ENCODE measurements at places on chromosomes 3 and 15.

DNA sequence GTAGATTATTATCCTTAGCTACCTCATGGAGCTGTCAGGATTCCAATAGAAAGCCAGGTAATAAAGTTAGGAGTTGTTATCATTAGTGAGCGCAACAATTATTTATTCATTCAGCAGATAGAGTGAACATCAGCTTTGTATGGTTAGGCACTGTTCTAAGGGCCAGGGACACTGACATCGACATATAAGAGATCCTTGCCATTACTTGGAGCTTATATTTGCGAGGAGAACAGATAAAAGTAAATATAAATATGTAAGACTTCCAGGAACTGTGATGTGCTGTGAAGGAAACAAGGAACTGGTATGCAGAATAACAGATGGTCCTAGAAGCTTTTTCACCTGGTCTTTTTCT lies 473 bp downstream of the LSM3 start:
- H3K36me3 ChIP-seq, result peaks cover 22% of the 10 kb centered on the region
- H3K27ac ChIP-seq, result peak overlapping the region; percentile 100
- H3K27me3 ChIP-seq, result no peaks in the 10 kb centered on the region
- no peak for DNase-seq

DNA sequence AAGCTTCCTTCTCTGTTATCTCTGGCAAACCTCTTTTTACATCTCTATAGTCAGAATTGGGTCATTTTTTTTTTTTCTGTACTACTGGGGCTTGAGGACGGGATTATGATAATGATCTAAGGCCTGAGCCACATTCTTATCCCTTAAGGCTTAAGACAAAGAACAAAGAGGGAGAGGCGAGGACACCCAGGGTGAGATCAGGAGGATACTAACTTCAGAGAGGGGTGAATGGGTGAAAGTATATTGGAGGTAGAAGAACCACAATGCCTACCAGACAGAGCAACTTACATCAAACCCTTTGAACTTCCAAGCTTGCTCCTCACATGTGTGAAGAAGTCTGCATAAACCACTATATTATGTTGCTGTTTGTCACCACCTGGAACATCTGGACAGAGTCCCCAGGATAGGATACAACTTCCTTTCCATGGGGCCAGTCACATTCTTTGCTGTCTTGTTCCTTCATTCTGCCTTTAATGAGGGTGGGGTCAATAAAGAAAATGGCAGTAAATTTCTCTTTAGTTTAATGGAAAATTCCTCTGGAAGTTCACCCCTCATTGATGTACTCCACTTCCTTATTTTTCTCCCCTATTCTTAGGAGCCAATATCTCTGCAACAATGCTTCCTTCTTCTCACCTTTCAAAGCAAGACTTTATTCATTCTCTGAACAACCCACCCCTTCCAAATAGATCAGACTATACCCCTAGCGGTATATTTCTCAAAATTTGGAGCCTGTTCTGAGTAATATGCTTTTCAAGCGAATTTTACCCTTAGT lies 9.1 kb upstream of the PDCD6IP start:
- H3K36me3 ChIP-seq, result no peaks in the 10 kb centered on the region
- no peaks in the 10 kb centered on the region for H3K27me3 ChIP-seq
- DNase-seq, result no peak
- H3K4me3 ChIP-seq, result no peak overlapping the region
- no peak overlapping the region for H3K27ac ChIP-seq
- peaks cover 11% of the 10 kb centered on the region for H3K4me1 ChIP-seq

DNA sequence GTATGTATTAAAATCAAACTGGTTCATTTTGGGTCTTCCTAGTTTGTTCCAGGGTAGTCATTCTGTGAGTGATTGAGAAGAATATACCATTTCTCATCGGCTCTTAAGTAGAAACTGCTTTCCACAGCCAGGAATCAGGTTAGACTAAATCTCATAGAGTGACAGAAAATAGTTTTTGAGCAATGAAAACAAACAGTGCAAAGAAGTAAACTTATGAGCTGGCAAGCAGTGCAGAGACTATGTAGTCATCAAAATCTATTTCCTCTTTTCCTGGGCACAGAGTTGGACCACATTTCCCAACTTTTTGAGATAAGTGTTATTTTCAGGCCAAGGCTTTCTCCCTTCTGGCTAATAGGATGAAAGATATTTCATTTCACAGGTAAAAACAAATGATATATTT lies 66.5 kb downstream of the UBE3A start:
- no peak overlapping the region for H3K27ac ChIP-seq
- peaks cover 32% of the 10 kb centered on the region for H3K36me3 ChIP-seq
- peaks cover 1% of the 10 kb centered on the region for H3K4me1 ChIP-seq

DNA sequence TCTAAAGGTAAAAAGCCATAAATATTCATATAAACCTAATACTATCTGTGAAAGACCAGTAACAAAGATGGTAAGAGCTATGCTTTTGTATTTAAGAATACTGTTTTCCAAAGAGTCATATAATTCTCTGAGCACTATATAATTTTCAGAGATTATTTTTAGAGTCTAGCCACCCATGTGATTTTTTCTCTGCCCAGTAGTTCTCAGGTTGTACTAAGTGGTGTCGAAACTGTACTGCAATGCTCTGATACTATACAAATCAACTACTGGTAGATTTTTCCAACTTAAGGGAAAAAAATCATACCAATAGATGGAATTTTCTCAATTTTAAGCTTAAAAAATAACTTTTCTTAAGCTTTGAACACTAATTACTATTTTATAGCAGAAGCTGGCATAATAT lies 104.8 kb downstream of the MYO5A start:
- DNase-seq, result no peak
- H3K4me3 ChIP-seq, result no peak overlapping the region
- peaks cover 19% of the 10 kb centered on the region for H3K36me3 ChIP-seq
- no peak overlapping the region for H3K27ac ChIP-seq
- H3K4me1 ChIP-seq, result peaks cover 23% of the 10 kb centered on the region
- H3K27me3 ChIP-seq, result no peaks in the 10 kb centered on the region

GRCh38 chr3:13208706-13209633 lies 135.7 kb upstream of the IQSEC1 start:
- no peak overlapping the region for H3K4me3 ChIP-seq
- peaks cover 9% of the 10 kb centered on the region for H3K4me1 ChIP-seq
- H3K27me3 ChIP-seq, result peaks cover 55% of the 10 kb centered on the region
- H3K27ac ChIP-seq, result no peak overlapping the region

- no peak overlapping the region for H3K27ac ChIP-seq
- DNase-seq, result no peak
- no peaks in the 10 kb centered on the region for H3K4me1 ChIP-seq
- H3K36me3 ChIP-seq, result no peaks in the 10 kb centered on the region
- peaks cover 4% of the 10 kb centered on the region for H3K27me3 ChIP-seq
Observed at GRCh38 chr15:62447742-62448141, 282.7 kb upstream of the C2CD4B start.

DNA sequence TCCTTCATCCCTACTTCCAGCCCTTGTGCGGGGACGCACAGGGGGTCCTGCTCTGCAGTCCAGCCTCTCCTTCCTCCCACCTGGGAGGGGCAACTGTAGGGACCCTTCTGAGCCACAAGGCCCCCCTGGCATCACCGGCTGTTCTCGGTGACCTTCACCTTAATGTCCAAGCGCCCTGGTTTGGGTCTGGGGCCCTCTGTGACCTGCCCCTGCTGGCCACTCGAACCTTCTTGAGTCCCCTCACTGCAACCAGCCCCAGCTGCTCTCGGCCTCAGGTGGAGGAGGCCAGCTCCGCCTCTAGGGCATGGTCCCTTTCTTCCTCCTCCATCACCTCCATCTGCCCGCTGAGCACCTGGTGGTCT lies 57.9 kb downstream of the RGMA start:
- peaks cover 20% of the 10 kb centered on the region for H3K36me3 ChIP-seq
- no peak overlapping the region for H3K4me3 ChIP-seq
- no peak overlapping the region for H3K27ac ChIP-seq
- H3K4me1 ChIP-seq, result peaks cover 23% of the 10 kb centered on the region

GRCh38 chr15:77892335-77892734 lies 185.2 kb downstream of the TBC1D2B start:
- no peak overlapping the region for H3K4me3 ChIP-seq
- no peaks in the 10 kb centered on the region for H3K36me3 ChIP-seq
- peaks cover 22% of the 10 kb centered on the region for H3K27me3 ChIP-seq
- H3K4me1 ChIP-seq, result peaks cover 24% of the 10 kb centered on the region
- peak overlapping the region; percentile 69 for H3K27ac ChIP-seq

- peaks cover 95% of the 10 kb centered on the region for H3K27me3 ChIP-seq
- H3K4me1 ChIP-seq, result peaks cover 32% of the 10 kb centered on the region
Observed at GRCh38 chr3:128482175-128482574, 10.8 kb downstream of the GATA2 start.

GRCh38 chr15:84881520-84881830 lies 3.0 kb upstream of the SLC28A1 start:
- peaks cover 14% of the 10 kb centered on the region for H3K27me3 ChIP-seq
- no peaks in the 10 kb centered on the region for H3K4me1 ChIP-seq
- no peak overlapping the region for H3K27ac ChIP-seq

DNA sequence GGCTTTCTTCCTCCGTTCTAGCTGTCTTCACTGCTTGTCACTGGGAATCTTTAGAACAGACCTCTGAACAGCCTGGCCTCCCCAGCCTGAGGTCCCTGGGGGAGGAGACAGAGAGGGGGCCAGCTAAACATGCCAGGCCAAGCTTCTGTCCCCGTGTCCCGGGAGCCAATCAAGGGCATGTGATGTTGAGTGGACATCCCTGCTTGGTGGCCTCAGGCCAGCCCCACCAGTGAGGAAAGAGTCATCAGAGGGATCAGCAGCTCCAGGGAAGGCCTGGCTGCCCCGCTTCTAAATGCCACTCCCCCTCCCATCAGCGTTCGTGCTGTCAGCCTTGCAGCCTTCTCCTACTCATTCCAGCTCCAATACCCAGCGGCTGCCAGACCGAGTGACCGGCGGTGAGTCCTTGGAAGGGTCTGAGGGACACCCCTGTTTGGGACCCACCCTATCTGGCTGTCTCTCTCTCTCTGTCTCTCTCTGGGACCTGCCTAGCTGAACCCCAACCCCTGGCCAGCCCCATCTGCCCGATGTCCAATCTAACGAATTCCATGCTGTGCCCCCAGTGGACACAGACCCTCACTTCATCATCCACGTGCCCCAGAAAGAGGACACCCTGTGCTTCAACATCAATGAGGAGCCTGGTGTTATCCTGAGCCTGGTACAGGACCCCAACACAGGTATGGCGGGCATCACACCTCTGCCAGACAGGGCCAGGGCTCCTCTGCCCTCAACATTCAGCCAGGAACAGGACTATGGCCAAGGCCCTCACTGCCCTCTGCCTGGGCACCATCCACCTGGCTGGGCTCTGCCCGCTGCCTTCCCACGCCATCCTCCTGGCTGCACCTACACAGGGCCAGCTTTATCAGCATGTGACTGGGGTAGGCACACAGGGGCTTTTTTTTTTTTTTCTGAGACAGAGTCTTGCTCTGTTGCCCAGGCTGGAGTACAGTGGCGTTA lies 6.6 kb upstream of the ITIH3 start:
- H3K4me3 ChIP-seq, result no peak overlapping the region
- H3K27me3 ChIP-seq, result no peaks in the 10 kb centered on the region
- DNase-seq, result no peak
- no peaks in the 10 kb centered on the region for H3K4me1 ChIP-seq

GRCh38 chr3:195007766-195008165 lies 263.2 kb downstream of the XXYLT1 start:
- peaks cover 41% of the 10 kb centered on the region for H3K4me1 ChIP-seq
- H3K36me3 ChIP-seq, result no peaks in the 10 kb centered on the region
- DNase-seq, result no peak
- H3K27me3 ChIP-seq, result peaks cover 5% of the 10 kb centered on the region

GRCh38 chr15:34241376-34242330 lies 16.8 kb downstream of the EMC4 start:
- H3K27ac ChIP-seq, result no peak overlapping the region
- peaks cover 10% of the 10 kb centered on the region for H3K4me1 ChIP-seq
- H3K36me3 ChIP-seq, result peaks cover 39% of the 10 kb centered on the region
- peak; percentile 5 for DNase-seq

GRCh38 chr3:39981547-39982184 lies 172.3 kb downstream of the MYRIP start:
- H3K4me3 ChIP-seq, result no peak overlapping the region
- H3K36me3 ChIP-seq, result no peaks in the 10 kb centered on the region
- H3K4me1 ChIP-seq, result no peaks in the 10 kb centered on the region
- H3K27me3 ChIP-seq, result no peaks in the 10 kb centered on the region
- no peak for DNase-seq

- no peak overlapping the region for H3K27ac ChIP-seq
- peaks cover 8% of the 10 kb centered on the region for H3K4me1 ChIP-seq
- peaks cover 63% of the 10 kb centered on the region for H3K27me3 ChIP-seq
- peaks cover 3% of the 10 kb centered on the region for H3K36me3 ChIP-seq
Observed at GRCh38 chr3:71919572-71919971, 134.6 kb upstream of the PROK2 start.

- H3K4me3 ChIP-seq, result peak overlapping the region; percentile 89
- no peaks in the 10 kb centered on the region for H3K27me3 ChIP-seq
- H3K4me1 ChIP-seq, result peaks cover 12% of the 10 kb centered on the region
- peak overlapping the region; percentile 95 for H3K27ac ChIP-seq
- DNase-seq, result no peak
- peaks cover 20% of the 10 kb centered on the region for H3K36me3 ChIP-seq
Observed at GRCh38 chr15:51971032-51971374, 575 bp downstream of the LEO1 start.

- H3K4me3 ChIP-seq, result no peak overlapping the region
- no peaks in the 10 kb centered on the region for H3K36me3 ChIP-seq
- no peak overlapping the region for H3K27ac ChIP-seq
- no peak for DNase-seq
- no peaks in the 10 kb centered on the region for H3K4me1 ChIP-seq
- H3K27me3 ChIP-seq, result no peaks in the 10 kb centered on the region
Observed at GRCh38 chr3:118466795-118467330, 567.8 kb downstream of the IGSF11 start.

DNA sequence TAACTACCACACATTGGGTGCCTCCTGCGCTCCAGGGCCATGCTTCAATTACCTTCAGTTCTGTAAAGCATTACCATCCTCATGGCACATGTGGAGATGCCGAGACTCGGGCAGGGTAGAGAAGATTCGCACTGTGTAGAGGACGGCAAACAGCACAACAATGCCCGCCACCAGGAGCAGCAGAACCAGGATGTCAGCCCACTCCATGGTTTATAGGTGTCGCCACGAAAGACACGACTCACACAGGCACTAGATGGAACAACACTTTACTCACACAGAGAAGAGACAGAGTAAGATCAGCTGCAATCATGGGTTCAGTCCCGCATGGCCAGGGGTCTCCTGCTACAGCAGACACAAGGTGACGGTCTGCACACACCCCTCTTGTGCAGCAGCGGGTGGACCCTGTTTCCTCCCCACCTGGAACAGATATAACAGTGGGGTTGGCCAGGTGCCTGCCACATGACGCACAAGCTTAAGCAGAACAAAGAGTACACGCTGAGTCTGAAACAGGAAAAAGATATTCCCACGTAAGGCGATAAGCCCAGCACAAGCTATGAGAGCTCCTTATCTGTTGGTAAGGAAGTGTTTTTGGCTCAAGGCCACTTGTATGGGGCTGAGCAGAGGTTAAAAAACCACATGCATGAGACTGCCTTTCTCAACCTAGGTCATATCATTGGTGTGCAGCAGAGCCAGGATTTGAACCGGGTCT lies 2.5 kb upstream of the TBC1D21 start:
- H3K4me3 ChIP-seq, result no peak overlapping the region
- H3K27me3 ChIP-seq, result peaks cover 65% of the 10 kb centered on the region
- no peaks in the 10 kb centered on the region for H3K36me3 ChIP-seq
- no peak overlapping the region for H3K27ac ChIP-seq
- DNase-seq, result no peak
